CD4-positive, alpha-beta T cell treated with Interferon alpha-2 for 1 hour (primary cell): ENCODE measurements at places on chromosomes 11 and 22.
A peak's percentile ranks its signal among the peaks of the same experiment; 100 is the strongest.

DNA sequence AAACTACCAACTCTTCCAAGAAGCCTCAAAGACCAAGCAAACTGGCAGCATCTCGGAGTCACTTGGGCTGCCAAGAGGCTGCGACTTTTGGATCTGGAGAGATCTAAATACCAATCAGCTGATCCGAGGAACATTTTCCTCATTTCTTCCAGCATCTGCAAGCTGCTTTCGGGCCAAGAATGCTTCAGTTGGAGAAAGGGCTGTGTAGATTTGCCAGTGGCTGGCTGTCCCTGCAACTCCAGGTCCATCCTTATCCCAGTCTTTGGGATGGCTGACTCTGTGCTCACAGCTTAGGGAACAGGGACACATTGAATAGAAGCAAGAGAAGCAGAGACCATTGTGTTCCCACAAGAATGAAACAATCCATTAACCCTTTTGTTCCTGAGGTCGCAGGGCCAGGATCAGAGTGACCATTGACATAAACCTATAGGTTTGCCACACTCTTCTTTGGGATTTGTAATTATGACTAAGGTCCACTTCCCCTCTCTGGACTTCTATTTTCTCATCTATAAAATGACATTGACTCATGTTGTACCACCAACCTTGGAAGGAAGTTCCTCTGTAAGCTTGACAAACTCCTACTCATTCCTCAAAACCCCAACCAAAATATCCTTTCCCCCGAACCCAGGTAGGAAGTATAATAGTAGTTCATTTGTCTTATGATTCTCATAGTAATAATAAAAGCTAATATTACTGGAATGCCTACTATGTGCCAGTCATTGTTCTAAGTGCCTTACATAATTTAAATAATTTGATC lies 340.8 kb downstream of the MN1 start:
- no peak for DNase-seq

DNA sequence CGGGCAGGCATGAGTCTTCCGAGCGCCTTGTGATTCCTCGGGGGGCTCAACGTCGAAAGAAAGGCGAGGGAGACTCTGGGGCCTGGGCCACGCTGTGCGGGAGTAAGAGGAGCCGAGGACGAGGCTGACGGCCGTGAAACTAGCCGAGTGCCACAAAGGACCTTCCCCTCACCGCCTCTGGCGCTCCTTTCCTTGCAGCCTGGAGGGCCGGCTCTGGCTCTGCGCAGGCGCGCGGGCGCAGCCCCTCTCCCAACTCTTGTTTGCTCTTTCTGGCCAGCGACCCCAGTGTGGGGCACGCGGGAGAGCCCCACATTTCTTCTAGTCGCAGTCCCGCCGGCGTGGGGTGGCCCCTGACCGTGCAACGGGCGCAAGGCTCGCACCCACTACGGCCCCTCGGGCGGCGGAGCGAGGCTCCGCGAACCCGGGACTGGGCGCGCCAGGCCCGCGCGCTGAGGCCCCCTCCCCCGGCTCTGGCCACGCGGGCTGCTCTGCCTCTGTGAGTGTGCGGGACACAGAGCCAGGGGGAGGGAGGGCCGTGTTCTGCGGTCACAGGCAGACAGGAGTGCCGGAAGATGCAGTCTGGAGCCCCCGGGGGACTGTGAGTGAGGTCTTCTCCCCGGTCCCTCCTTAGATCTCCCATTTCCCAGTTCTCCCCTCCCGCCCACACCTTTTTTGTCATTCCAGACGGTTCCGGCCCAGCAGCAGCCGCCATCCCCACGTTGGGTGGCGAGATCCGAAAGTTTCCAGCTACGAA lies 1.0 kb upstream of the TOB2 start:
- peak; percentile 49 for DNase-seq

- DNase-seq, result no peak
Measured at GRCh38 chr11:8671193-8671612, 11.3 kb downstream of the TRIM66 start.

DNA sequence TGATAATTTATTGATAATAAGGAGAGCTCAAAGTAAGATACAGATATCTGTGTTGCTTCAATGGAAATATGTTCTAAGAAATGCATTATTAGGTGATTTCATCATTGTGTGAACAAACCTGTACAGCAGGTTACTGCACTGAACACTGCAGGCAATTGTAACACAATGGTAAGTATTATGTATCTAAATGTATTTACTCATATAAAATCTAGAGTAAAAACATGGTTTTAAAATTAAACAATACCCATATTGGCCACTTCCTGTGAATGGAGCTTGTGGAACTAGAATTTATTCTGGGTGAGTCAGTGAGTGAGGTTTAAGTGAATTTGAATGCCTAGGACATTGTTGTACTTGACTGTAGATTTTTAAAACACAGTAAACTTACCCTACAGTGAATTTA lies 722.9 kb upstream of the RAG2 start:
- no peak for DNase-seq

- peak; percentile 71 for DNase-seq
Measured at GRCh38 chr11:11966826-11967668, 41.4 kb downstream of the DKK3 start.

- DNase-seq, result peak; percentile 86
Measured at GRCh38 chr22:22753526-22754267, 109.3 kb downstream of the GGTLC2 start.
